ENCODE measurements at places on chromosomes 4 and X. TPM values are rescaled to one million over a fixed set of nuclear protein-coding genes. Genes with fewer than 3 reads are reported as not detected.

- no peak for DNase-seq
These were observed 43.4 kb downstream of the NRK start for GRCh38 chrX:105865709-105866108.

DNA sequence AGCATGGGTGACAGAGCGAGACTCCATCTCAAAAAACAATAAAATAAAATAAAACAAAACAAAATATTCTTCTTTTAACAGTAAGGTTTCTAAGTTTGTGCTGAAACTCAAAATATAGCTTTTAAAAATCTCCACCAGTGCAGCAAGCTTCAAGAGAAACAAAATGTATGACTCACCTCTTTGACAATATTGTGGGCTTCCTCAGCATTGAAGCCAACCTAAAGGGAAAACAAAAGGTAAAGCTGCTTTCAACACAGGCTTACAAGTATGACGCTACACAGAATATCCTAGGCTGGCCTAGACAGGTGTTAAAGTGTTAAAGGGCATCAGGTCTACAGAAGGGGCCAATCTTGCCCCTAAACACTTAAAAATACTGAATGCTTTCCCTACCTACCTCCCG is 1.2 kb downstream of the DYNLT3 start:
- DNase-seq: no peak

DNA sequence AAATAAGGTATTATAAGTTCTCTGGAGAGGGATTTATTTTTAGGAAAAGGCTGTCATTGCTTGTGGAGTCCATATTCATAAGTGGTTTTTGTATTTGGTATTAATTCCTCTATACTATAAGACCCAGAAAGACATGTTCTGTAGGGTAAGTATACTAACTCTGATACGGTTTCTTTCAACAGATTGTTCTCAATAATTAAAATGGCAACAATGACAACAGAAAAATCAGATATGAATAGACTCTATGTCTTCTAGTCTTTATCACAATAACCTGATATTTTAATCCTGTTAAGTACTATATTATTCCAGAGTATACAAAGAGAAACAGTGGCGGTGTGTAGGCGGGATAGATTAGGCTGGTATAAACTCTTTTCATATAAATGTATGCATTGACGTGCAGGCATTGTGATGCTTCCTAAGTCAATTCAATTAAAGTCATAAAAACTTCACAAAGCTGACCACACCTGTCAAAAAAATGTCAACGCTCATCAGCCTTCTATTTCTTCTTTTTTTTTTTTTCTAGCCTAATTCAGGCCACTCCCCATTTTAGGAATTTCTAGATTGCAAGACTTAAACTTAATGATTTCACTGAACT is 150.4 kb downstream of the TRIML1 start:
- no peak for DNase-seq

The ADAMTS3 gene
- total RNA-seq: 1.1 TPM

All from lower lobe of right lung (tissue), 2 donors.